ENCODE measurements at places on chromosomes 7 and 10.

DNA sequence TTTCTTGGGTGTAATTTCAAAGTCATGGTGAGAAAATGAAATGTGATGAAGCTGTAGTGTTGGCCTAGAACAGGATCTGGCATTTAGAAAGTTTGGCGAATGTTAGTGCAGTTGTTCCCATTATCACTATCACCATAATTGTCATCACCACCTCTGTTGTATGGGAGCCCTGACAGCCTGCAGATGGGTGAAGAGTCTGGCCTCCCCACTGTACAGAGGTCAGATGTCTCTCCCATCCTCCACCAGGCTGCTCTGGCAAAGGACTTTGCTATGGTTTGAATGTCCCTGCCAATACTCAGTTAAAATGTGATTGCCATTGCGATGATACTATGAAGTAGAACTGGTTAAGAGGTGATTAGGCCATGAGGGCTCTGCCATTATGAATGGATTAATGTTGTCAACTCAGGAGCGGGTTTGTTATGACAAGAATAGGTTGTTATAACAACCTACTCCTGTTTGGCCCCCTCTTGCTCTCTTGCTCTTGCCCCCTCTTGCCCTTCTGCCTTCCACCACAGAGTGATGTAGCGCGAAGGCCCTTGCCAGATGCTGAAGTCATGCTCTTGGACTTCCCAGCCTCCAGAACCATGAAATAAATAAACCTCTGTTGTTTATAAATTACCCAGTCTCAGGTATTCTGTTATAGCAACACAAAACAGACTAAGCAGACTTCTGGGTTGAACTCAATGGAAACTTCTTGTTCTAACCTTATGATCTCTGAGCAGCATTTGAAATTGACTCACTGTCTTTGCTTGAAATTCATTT is 90.0 kb downstream of the GRK5 start:
- DNase-seq, result no peak

DNA sequence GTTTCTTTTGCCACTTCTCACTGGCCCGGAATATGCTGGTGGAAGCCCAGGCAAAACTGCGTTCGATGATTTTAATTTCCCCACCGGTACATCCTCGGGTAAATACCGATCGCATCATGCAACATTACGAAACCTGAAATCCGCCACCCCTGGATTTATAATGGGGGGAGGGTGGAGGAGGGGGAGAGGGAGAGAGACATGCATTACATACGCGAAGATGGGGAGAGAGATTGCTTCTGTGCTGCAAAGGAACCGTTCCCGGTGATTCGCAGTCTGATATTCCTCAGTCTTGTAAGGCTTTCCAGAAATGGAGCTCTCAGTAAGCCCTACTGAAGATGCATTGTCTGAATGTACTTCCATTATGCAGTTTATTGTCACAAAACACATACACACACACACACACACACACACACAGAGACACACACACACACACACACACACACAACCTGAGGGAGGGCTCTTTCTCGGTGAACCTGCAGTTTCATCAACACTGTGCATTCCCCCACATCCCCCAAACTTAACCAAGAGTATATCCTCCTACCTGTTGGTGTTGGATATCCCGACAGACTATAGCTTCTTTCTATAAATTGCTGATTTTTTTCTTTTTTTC is 741 bp downstream of the GPR85 start:
- no peak for DNase-seq

- DNase-seq, result no peak
Measured at GRCh38 chr7:29196971-29197595, 2.5 kb downstream of the CHN2 start.

- no peak for DNase-seq
Measured at GRCh38 chr7:150444674-150445365, 5.6 kb upstream of the GIMAP8 start.

GRCh38 chr7:35494407-35494806 is 200.5 kb downstream of the HERPUD2 start:
- DNase-seq, result no peak

GRCh38 chr7:100694098-100694745 is at the start of gene GIGYF1:
Gene GIGYF1 (minus strand): TSS chr7:100694250. CDS start chr7:100688238, 6,012 bp downstream.
- DNase-seq, result peak; percentile 67

GRCh38 chr10:8122611-8123369 is 68.3 kb downstream of the GATA3 start:
- no peak for DNase-seq

GRCh38 chr7:138105221-138105620 is 29.0 kb downstream of the AKR1D1 start:
- DNase-seq, result no peak

DNA sequence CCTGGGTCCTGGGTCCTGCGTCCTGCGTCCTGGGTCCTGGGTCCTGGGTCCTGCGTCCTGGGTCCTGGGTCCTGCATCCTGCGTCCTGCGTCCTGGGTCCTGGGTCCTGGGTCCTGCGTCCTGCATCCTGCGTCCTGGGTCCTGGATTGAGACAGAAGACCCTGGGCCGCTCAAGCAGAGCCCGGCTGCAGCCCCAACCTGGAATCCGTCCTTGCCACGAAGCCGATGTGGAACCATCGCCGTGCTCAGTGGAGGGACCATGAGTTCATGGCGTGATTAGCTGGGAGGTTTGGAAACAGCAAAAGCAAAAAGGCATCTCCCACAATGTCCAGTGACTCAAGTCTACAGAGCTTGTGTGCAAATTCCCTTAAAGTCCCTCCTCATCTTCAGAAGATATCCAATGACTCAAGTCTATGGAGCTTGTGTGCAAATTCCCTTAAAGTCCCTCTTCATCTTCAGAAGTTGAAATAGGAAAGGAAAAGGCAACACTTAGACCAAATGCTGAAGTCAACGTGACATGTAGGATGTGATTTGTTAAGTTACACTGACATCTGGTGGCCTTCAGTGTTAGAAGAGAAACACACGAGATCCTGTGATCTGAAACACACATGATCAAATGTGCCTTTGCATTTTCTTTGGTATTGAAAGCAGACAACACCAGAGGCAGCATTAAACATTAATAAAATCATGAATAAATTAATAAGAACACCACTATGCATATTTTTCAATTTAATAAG is 179.9 kb downstream of the PTPRN2 start:
- DNase-seq, result no peak

GRCh38 chr7:112280267-112280666 is 73.8 kb downstream of the ZNF277 start:
- DNase-seq, result no peak

- no peak for DNase-seq
Measured at GRCh38 chr10:8084799-8085198, 30.3 kb downstream of the GATA3 start.

DNA sequence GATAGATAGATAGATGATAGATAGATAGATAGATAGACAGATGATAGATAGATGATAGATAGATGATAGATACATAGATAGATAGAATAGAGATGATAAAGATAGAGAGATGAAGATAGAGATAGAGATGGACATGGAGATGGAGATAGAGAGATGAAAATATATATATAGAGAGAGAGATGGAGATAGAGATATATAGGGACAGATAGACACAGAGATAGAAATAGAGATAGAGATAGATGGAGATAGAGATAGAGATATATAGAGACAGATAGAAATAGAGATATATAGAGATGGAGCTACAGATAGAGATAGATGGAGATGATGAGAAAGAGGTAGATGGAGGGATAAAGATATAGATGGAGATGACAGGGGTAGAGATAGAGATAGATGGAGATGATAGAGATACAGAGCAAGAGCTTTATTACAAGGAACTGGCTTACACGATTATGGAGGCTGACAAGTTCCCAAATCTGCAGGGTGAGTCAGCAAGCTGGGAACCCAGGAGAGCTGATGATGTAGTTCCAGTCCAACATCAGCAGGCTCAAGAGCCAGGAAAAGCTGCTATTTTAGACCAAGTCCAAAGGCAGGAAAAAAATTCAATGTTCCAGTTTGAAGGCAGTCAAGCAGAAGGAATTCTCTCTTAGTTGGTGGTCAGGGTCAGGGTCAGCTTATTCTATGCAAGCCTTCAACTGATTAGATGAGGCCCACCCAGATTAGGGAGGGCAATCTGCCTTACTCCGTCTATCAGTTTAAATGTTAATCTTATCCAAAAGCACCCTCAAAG is 37.1 kb downstream of the CAV1 start:
- no peak for DNase-seq

DNA sequence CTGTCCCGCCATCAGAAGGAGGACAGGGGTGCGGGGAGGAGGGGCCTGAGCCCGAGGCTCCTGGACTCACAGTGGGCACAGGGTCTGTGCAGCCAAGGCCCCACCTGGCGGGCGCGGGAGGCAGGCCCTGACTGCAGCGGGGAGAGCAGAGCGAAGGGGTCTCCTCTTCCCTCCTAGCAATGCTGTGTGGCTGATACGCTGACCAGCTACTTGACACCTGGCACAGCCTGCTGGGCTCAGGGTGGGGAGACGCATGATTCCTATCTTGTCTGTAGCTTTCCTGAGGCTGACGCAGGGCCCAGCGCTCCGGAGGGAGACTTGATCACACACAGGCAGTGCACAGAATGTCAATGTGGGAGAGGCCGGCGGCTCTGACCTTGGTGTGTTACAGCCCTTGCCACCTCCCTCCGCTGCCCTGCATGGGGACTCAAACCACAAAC is 174.9 kb downstream of the ELFN1 start:
- DNase-seq, result no peak

DNA sequence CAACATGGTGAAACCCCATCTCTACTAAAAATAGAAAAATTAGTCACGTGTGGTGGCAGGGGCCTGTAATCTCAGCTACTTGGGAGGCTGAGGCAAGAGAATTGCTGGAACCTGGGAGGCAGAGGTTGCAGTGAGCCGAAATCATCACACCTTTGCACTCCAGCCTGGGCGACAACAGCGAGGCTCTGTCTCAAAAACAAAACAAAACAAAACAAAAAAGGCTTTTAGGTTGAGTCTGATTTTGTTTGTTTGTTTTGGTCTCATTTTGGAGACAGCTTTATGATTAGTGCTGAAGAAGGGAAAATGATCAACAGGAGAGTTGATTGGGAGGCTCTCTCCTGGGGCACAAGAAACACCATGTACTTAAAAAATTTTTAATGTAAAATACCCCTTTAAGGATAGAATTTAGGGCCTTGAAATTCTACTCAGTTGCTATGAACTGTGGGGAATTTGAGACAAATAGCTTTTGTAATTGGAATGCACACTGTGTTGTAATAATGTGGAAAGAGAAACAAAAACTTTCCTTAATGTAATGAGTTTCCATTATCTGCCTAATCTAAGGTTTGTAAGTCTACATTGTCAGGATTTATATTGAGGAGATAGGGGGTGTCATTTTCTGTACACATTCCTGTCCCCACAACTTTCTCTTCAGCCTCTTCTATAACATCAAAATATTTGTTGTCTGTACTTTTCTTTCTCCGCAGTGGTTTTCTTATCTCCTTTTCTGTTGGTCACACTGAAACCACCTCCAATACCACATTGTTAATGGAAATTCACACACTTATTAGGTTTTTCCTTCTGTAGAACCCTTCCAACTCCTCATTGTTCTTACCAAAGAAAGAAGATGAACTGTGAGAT is 41.3 kb downstream of the ARID5B start:
- no peak for DNase-seq

DNA sequence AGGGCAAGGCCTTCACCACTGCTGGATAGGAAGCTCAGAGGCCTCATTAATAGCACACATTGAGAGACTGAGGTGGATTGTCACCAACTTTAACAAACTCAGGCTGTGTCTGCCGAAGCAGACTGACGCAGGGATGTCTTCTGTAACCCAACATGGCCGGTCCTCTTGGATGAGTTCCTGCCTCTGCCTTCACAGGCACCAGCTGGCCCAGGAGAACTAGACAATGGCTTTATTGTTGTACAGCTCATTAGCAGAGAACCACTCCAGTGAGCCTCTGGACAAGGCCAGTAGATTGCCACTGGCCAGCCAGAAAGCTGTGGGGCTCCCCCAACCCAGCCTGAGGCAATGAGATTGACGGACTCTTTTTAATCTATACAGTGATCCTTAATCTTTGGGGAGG is 9.4 kb downstream of the NODAL start:
- no peak for DNase-seq

- no peak for DNase-seq
Measured at GRCh38 chr7:39259391-39260003, 281.8 kb downstream of the POU6F2 start.

DNA sequence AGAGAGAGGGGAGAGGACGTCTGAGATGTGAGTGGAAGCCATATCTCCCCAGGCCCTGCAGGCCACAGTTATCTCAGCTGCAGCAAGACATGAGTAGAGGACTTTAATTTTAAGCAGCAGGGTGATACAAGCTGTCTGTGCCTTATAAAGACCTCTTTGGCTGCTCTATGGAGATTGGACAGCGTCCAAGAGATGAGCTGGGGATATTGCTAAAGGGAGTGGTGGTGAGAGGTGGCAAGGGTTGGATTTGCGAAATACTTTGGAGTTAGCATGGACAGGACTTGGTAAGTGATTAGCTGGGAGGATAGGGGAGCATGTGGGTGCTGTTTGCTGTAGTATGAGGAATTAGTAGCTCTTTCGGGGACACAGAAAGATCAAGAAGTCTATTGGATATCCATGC is 191.8 kb downstream of the CACNB2 start:
- DNase-seq, result no peak

- no peak for DNase-seq
Measured at GRCh38 chr10:88892222-88892967, 12.3 kb downstream of the STAMBPL1 start.

- no peak for DNase-seq
Measured at GRCh38 chr10:60974463-60975149, 30.6 kb upstream of the RHOBTB1 start.

DNA sequence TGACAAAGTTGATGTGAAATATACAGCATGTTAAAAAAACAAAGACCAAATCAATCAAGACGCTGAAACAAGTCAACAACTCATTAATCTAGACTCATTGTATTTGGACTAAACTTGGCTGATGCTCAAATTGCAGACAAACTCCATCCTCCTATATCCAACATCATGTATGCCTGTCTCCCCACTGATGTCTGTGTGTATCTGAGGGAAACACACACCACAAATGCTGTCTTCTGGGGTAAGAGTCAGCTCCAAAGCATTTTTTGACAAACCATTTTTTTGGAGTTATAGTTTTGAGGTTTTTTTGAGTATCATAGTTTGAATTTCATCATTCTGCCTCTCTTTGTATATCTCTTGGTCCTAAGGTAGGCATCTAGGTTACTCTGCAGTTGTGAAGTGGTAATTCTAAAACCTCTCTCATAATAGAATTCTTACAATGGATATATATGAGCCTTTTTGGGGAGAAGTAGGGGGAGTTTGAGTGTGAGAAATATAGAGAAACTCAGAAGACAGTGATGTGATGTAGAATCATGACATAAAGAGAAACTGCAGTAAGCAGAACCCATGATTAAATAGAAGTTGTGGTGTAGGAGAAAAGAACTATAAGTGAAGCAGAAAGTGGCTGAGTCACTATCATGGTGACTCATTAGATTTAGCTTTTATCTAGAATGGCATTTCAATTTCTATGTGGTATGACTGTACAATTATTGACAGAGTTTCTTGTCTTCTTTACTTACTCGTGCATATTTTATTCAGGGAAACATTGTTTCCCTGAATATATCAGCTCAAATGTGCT is 1531.1 kb upstream of the LRRTM3 start:
- DNase-seq, result no peak

- no peak for DNase-seq
Measured at GRCh38 chr10:61978965-61979364, 77.5 kb downstream of the ARID5B start.

- no peak for DNase-seq
Measured at GRCh38 chr7:73972614-73973013, 55.4 kb upstream of the ELN start.

- no peak for DNase-seq
Measured at GRCh38 chr10:130326954-130327353, 190.8 kb downstream of the GLRX3 start.

All from stimulated activated CD4-positive, alpha-beta T cell treated with anti-CD3 and anti-CD28 coated beads, Interleukin-1b, Interleukin-23, amount 100 ng/mL, for 4 hours (primary cell).